ENCODE measurements at places on chromosomes 4 and X.

DNA sequence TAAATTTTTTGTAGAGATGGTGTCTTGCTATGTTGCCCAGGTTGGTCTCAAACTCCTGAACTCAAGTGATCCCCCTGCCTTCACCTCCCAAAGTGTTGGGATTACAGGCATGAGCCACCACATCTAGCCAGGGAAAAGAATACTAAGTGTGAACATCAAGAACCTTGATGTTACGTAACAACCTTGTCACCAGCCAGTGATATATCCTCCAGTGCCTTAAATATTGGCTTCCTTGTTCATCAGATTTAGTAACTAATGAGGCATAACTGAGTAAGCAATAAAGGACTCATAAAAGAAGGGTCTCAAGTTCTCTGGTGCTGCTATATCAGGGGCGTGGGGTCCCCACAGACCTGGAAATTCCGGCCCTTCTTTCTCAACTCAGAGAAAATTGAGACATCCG is 60.5 kb upstream of the ENPEP start:
- DNase-seq = no peak

- no peak for DNase-seq
Measured at GRCh38 chrX:120761810-120762209, 113.9 kb downstream of the CT47B1 start.

DNA sequence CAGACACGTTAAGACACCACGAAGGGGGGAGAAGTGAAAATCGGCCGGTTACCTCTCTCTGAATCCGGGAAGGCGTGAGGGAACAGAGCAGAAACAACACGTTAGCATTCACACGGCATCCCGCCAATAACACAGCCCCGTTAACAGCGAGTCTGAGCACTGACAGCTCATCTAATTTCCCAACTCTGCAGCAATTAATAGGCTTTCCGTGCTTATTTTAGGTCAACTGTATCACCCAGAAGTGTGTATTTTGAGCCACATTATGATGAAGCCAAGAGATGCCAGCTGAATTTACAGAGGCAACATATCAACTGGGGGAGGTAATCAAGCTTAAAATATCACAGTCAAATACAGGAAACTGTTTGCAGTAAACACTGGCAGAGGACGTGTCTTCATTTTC is 92.6 kb downstream of the NSUN7 start:
- no peak for DNase-seq

GRCh38 chr4:25658357-25658771 is 2.7 kb downstream of the SLC34A2 start:
- DNase-seq = no peak

DNA sequence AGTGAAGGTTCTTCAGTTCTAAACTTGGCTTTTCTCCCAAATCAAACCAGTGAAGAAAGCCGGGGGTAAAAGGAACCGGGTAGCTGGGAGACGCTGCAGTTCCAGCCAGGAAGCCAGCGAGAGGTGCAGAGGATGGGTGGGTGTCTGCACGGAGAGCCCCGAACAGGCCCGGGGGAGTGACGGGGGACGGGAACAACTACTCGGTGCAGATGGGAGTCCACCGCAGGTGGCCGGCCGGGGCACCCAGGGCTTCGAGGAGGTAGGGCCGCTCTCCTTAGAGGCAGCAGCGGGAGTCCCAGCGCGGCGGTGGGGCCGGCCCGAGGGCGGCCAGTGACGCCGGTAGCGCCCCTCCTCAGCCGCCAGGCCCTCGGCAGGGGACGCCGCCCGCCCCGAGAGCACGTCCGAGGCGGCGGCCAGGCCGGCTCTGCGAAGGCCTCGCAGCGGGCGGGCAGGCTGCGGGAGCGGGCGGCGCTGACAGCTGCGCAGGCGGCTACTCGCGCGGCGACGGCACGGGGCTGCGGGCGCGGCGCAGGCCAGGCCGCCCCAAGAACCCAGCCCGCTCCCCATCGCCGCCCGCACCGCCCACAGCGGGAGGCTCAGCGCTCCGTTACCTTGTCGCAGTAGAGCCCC is 449 bp downstream of the FBXL5 start:
- DNase-seq = no peak

- peak; percentile 10 for DNase-seq
Measured at GRCh38 chr4:39812500-39812899, 114.6 kb downstream of the UBE2K start.

DNA sequence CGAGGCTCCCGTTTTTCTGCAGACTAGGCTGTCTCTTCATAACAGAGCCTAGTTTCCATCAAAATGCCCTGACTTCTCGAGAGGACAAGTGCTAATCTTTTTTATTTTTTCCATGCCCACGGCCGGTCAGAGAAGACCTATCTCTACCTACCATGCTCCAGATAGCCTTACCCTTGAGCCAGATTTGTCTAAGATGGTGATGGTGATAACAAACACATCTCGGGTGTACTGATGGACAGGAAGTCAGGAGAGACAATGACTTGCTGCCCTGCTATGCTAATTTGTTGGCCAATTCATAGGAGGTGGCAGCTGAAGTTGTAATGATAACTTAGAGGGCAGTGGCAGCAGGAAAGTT is 42.2 kb upstream of the NKRF start:
- no peak for DNase-seq

DNA sequence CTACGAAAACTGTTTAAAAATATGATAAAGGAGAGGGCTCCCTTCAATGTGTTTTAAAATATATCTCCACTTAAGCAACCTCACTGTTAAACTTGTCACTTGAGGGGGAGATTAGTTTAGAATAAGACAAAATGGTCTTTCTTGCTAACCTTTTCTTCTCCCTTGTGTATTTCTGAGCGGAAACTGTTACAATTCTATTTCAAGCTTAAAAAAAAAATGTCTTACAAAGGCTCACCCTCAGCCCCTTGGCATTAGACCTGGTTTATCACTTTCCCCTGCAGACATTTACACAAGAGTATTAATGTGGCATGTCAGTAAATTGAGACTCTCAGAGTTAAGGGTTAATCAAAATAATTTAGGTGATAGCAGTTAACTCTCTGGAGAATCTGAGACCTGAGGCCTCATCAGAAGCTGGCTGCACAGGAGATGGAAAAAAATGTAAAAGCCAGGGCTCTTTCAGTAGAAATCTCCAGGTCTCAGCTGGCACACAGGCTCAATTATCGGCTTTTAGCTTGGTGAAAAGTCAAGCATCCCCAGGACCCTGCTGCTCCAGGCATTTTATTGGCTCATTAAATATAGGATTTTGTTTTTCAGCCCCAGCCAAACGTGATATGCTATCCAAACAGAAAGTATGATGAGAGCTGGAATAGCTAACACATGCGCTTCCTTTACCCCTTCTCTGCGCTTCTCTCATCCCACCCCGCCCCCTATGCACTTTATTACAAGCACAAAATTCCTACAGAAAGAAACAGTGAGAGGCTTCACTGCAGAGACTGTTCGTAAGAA is 130.5 kb downstream of the PPA2 start:
- no peak for DNase-seq

GRCh38 chr4:74527049-74527448 is 82.1 kb downstream of the AREG start:
- no peak for DNase-seq

GRCh38 chrX:115589419-115589818 is 28.4 kb downstream of the PLS3 start:
- DNase-seq = no peak

DNA sequence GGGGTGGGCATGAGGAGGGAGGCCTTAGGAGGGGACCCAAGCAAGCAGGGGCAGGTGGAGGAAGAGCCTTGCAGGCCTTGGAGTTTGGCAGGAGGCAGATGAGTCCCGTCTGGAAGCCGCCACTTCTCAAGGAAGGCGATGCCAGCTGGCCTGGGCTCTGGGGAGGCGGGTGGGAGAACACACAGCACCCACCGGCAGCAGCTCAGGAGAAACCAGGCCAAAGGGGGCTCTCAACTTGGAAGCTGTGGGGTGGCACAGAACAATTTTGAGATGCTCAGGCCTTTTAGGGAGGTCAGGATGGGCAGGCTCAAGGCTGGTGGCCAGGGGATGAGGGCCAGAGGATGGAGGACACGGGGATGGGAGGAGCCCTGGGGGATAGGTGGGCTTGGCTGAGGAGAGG is 11.6 kb upstream of the DUSP9 start:
- no peak for DNase-seq

DNA sequence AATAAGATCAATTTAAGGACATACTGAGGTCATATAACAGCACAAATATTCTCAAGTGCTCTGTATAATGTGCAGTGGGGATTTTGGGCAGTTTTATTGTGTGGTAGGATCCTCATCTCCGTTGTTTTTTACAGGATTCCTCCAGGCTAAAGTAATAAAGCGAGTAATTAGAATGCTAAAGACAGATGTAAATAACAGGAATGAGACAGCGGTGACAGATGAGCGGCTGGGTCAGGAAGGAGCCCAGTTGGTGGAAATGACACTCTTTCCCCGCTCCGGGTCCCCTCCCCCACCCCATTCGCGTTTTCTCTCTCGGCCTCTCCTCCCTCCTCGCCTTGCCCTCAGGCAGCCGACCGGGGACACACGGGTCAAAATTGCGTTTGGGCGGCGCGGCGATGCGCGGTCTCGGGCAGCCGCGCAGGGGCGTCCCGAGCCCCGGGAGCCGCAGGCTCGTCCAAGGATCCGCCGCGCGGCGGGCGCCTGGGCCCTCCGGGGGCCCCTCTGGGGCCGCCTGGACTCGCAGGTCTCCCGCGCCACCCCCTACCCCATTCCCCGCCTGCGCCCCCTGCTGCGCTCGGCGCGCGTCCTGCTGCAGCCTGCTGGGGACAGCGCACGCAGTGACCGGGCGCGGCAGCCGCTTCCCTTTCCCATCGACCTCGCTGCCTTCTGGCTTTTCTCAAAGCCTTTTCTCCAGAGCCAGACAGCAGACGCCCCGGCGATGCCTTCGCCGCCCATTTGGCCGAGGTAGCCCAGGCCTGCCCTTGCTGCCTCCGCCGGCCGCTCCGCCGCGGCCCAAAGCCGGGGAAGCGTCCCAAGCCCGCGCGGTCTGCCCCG is 16.2 kb downstream of the POU4F2 start:
- DNase-seq = no peak

GRCh38 chr4:55397520-55398321 is 2.0 kb downstream of the TMEM165 start:
- no peak for DNase-seq

- no peak for DNase-seq
Measured at GRCh38 chr4:60790608-60791007, 409.5 kb upstream of the ADGRL3 start.

- DNase-seq = no peak
Measured at GRCh38 chr4:90280954-90281353, 153.8 kb downstream of the CCSER1 start.

DNA sequence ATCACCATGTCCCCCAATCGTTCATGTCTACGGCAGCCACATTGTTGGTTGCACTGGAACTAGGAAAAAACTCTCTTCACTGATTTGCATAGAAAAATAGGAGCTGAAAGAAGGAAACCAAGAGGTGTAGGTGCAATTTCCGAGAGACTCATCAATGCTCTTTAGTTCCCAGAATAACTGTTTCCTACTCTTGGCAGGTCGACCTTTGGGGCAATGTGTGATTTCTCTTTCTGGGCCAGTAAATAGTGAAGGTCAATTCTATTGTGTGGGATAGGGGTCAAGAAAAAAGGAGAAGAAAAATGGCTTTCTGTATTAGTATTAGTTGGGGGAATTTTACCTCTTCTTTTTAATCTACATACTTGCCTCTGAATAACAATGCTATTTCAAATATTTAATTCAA is 55.9 kb upstream of the PDE5A start:
- no peak for DNase-seq

All from CD4-positive, alpha-beta T cell treated with Interleukin-21 for 1 hour (primary cell).